ENCODE measurements at places on chromosomes 1 and 21. TPM values are rescaled to one million over a fixed set of nuclear protein-coding genes. Genes with fewer than 3 reads are reported as not detected.

DNA sequence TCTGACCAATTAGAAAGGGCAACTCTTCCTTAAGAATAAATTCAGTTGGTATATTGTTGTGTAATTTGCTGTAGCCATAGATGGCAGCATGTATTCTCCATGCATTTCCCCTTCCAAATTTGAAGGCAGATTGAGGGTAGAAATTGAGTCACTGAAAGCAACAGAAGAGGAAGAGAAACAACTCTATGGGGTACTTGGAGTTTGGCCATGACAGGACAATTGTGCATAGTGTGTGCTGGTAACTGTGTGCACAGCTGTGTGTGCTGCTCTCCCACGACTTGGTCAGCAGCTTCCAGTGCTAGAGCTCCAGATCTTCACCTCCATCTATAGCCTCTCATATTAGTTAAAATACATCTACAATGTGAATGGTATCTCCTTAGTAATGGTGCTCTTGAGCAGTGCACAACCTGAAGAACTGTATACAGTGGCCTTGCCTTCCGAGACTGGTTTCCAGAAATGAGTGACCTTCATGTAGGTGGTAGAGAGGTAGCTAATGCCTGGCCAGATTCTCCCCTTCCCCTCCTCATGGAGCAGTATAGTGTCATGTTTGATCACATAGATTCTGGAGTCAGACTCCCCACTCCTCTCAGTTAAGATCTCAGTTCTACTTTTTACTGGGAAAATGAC, 882 bp upstream of the FCAMR start:
- no peak for DNase-seq
- H3K36me3 ChIP-seq, result no peaks in the 10 kb centered on the region
- H3K4me3 ChIP-seq, result no peak overlapping the region
- no peaks in the 10 kb centered on the region for H3K27me3 ChIP-seq
- no peak overlapping the region for H3K27ac ChIP-seq

- no peaks in the 10 kb centered on the region for H3K27me3 ChIP-seq
- H3K27ac ChIP-seq, result no peak overlapping the region
- H3K4me1 ChIP-seq, result no peaks in the 10 kb centered on the region
- H3K36me3 ChIP-seq, result no peaks in the 10 kb centered on the region
Measured at GRCh38 chr1:50820545-50820944, 139.5 kb downstream of the FAF1 start.

- no peak overlapping the region for H3K4me3 ChIP-seq
- DNase-seq, result no peak
- no peak overlapping the region for H3K27ac ChIP-seq
- no peaks in the 10 kb centered on the region for H3K36me3 ChIP-seq
Measured at GRCh38 chr1:221011145-221011544, 131.9 kb downstream of the HLX start.

GRCh38 chr1:30185809-30186208, 537.6 kb downstream of the MATN1 start:
- H3K4me1 ChIP-seq, result no peaks in the 10 kb centered on the region
- no peak overlapping the region for H3K27ac ChIP-seq
- no peak for DNase-seq
- H3K36me3 ChIP-seq, result no peaks in the 10 kb centered on the region
- H3K27me3 ChIP-seq, result no peaks in the 10 kb centered on the region

GRCh38 chr1:1847061-1847850, 43.6 kb downstream of the GNB1 start:
- H3K4me3 ChIP-seq, result no peak overlapping the region
- H3K27ac ChIP-seq, result no peak overlapping the region
- H3K36me3 ChIP-seq, result peaks cover 2% of the 10 kb centered on the region
- H3K4me1 ChIP-seq, result peaks cover 5% of the 10 kb centered on the region
- DNase-seq, result no peak

- no peak overlapping the region for H3K4me3 ChIP-seq
- H3K27ac ChIP-seq, result no peak overlapping the region
- no peak for DNase-seq
- H3K27me3 ChIP-seq, result no peaks in the 10 kb centered on the region
- no peaks in the 10 kb centered on the region for H3K4me1 ChIP-seq
Measured at GRCh38 chr1:218135371-218135770, 149.7 kb upstream of the RRP15 start.

GRCh38 chr1:201740670-201741111, 88.3 kb upstream of the IPO9 start:
- no peak overlapping the region for H3K27ac ChIP-seq
- H3K4me1 ChIP-seq, result peaks cover 32% of the 10 kb centered on the region
- H3K4me3 ChIP-seq, result peak overlapping the region; percentile 91

GRCh38 chr1:236532850-236533249, 9.1 kb downstream of the LGALS8 start:
- H3K27me3 ChIP-seq, result no peaks in the 10 kb centered on the region
- no peak overlapping the region for H3K4me3 ChIP-seq
- no peak for DNase-seq

DNA sequence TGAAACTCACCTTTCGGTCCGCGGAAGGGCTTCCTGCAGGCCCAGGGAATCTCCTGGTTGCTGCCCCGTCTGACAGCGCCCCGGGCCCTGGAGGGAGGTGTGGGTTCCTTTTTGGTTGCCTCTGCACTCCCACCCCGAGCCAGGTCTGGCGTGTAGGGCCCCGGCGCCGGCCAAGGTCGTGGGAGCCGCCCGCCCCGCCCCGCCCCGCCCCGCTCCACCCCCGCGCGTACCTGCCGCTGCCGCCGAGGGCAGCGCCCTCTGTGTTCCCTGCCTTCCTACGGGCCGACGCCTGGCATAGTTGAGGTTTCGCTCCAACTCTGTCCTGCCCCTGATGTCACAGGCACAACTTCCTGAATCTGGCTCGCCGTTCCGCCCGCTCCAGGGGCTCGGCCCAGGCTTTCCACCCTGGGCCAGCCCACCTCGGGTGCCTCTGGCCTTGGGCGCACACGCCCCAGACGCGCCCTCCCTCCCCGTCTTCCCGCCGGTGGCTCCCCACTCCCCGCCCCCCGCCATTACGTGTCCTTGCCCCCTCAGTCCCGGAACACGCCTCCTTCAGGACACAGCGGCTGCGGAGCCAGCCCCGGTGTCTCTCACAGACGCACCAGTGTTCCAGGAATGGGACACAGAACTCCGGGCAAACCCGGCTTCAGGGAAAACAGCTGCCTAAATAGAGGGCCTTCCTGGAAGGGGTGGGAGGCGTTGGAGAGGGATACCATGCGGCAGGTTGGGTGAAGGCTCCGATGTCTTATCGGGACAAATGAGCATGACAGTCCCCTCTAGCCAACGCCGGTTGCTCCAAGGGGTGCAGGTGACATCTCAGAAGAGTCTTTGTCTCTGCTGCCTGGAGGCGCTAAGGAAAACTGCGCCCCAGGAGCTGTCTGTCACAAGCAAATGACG, at the start of gene KIAA0040:
KIAA0040 (minus strand) TSS at position 147 of the 897 bp plus-strand sequence. CDS start 31,763 bp downstream, outside the sequence.
- no peaks in the 10 kb centered on the region for H3K4me1 ChIP-seq
- DNase-seq, result peak; percentile 83
- H3K4me3 ChIP-seq, result peak within 1 kb of the TSS; percentile 92

GRCh38 chr1:159091607-159092031, 15.1 kb upstream of the AIM2 start:
- no peak for DNase-seq
- H3K4me3 ChIP-seq, result no peak overlapping the region

GRCh38 chr1:71753746-71754145, 528.6 kb downstream of the NEGR1 start:
- no peak overlapping the region for H3K27ac ChIP-seq
- DNase-seq, result no peak
- no peak overlapping the region for H3K4me3 ChIP-seq
- peaks cover 4% of the 10 kb centered on the region for H3K36me3 ChIP-seq
- no peaks in the 10 kb centered on the region for H3K27me3 ChIP-seq
- H3K4me1 ChIP-seq, result 0 out of 2 replicates have a peak, but pooled peaks cover 2% of the 10 kb centered on the region

- H3K36me3 ChIP-seq, result peaks cover 8% of the 10 kb centered on the region
- H3K4me1 ChIP-seq, result no peaks in the 10 kb centered on the region
- H3K4me3 ChIP-seq, result no peak overlapping the region
- H3K27me3 ChIP-seq, result no peaks in the 10 kb centered on the region
- no peak for DNase-seq
Measured at GRCh38 chr1:153649863-153650235, 8.7 kb upstream of the SNAPIN start.

- no peak for DNase-seq
- H3K27ac ChIP-seq, result no peak overlapping the region
- H3K36me3 ChIP-seq, result no peaks in the 10 kb centered on the region
- no peaks in the 10 kb centered on the region for H3K4me1 ChIP-seq
- H3K4me3 ChIP-seq, result no peak overlapping the region
Measured at GRCh38 chr1:41764656-41765055, 154.1 kb downstream of the HIVEP3 start.

DNA sequence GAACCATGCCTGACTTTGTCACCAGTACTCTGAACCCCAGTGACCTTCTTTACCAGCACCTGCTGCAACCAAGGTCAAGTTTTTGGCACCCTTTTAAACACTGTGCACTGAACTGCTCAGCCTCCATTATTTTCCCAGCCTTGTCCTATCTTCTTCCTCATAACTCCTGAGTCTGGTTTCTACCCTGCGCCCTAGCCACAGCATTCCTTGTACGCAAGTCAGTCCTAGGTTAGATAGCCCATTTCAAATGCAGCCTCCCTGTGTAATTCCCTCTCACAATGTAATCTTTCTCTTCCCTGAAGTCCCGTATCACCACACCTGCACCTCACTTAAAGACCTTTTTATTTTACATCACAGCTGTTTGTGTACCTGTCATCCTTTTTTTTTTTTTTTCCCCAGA, 37.2 kb downstream of the DNTTIP2 start:
- no peaks in the 10 kb centered on the region for H3K27me3 ChIP-seq
- no peaks in the 10 kb centered on the region for H3K4me1 ChIP-seq
- peaks cover 19% of the 10 kb centered on the region for H3K36me3 ChIP-seq

DNA sequence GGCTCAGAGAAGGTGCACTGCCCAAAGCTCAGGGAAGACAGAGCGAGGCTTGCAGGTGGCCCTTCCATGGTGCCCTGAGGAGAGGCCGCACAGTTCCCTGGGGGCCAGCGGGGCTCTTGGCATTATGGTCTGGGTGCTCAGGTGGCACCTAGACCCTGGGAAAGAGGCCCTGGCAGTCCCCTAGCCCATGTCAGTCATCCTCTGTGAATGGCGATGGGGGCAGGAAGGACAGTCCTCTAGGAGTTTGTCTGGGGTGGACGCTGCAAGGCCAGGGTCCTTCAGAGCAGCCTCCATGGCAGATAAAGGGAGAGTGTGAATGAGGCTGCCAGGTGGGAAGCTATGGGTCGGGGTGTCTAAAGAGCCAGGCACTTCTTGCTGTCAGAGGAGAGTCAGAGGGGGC, 345.9 kb upstream of the VAMP3 start:
- no peak overlapping the region for H3K4me3 ChIP-seq
- H3K27ac ChIP-seq, result no peak overlapping the region
- no peak for DNase-seq

GRCh38 chr1:97070376-97070775, 348.8 kb downstream of the PTBP2 start:
- DNase-seq, result no peak
- no peaks in the 10 kb centered on the region for H3K4me1 ChIP-seq
- peaks cover 4% of the 10 kb centered on the region for H3K36me3 ChIP-seq
- H3K4me3 ChIP-seq, result no peak overlapping the region
- H3K27me3 ChIP-seq, result no peaks in the 10 kb centered on the region
- H3K27ac ChIP-seq, result no peak overlapping the region

DNA sequence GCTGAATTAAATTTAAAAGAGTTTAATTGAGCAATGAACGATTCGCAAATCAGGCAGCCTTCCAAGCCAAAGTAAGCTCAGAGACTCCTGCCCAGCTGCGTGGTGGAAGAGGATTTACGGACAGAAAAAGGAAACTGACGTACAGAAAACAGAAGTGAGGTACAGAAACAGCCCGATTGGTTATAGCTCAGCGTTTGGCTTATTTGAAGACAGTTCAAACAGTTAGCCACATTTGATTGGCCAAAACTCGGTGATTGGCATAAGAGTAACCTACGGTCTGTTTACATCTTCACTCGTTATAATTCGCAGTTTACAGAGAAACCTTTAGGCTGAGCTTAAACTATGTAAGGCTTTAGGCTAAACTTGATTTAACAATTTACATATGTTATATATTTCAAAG, 46.9 kb downstream of the CR1L start:
- DNase-seq, result no peak
- H3K4me3 ChIP-seq, result no peak overlapping the region
- H3K36me3 ChIP-seq, result no peaks in the 10 kb centered on the region

DNA sequence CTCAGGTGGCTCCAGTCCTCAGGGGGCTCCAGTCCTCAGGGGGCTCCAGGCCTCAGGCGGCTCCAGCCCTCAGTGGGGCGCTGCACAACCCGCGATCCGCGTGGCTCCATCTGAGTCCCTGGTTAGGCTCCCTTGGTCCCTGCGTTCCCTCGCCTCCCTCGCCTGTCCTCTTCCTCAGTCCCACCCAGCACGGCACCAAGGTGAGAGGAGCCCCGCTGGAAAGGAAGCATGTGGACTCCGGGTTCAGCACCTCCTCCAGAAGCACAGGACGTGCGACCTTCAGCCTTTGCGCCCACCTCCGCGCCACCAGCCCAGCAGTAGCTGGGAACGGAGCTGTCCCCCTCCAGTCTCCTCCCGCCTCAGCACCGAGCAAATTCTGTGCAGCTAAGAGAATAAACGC, 8.1 kb upstream of the OR2M5 start:
- H3K4me1 ChIP-seq, result no peaks in the 10 kb centered on the region
- DNase-seq, result no peak
- no peaks in the 10 kb centered on the region for H3K27me3 ChIP-seq
- H3K27ac ChIP-seq, result no peak overlapping the region

DNA sequence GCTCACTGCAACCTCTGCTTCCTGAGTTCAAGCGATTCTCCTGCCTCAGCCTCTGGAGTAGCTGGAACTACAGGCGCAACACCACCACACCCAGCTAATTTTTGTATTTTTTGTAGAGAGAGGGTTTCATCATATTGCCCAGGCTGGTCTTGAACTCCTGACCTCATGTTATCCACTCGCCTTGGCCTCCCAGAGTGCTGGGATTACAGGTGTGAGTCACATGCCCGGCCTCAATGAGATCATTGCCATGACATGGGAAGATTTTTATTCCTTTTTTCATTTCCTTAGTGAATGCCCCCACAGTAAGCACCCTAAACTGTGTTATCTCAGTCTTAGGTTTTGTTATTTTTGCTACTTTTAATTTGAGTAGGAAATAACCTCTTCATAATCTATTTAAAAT, 977.9 kb downstream of the BRINP3 start:
- no peaks in the 10 kb centered on the region for H3K4me1 ChIP-seq
- H3K4me3 ChIP-seq, result no peak overlapping the region
- no peak overlapping the region for H3K27ac ChIP-seq
- no peaks in the 10 kb centered on the region for H3K36me3 ChIP-seq
- DNase-seq, result no peak

S100B gene
- total RNA-seq, result 0.53 TPM

LINGO4 gene
- not detected for total RNA-seq

SYF2 gene
- 36.5 TPM for total RNA-seq

KRTAP7-1 gene
- not detected for total RNA-seq

CYP4X1 gene
- total RNA-seq, result 0.44 TPM

FAM43B gene
- total RNA-seq, result 0.20 TPM

PDIK1L gene
- total RNA-seq, result 5.6 TPM

KCNJ9 gene
- total RNA-seq, result 0.09 TPM

IL19 gene
- total RNA-seq, result not detected

KDM5B gene
- 210 TPM for total RNA-seq

MYCBP gene
- 35.2 TPM for total RNA-seq

Data from H9 (cell line).